Posterior vena cava (tissue), 2 donors: ENCODE measurements at places on chromosomes 5 and 9. TPM values are rescaled to one million over a fixed set of nuclear protein-coding genes. Genes with fewer than 3 reads are reported as not detected.

GRCh38 chr9:134717056-134717455 is 75.5 kb downstream of the COL5A1 start:
- DNase-seq = no peak

- DNase-seq = no peak
These were observed 754 bp downstream of the GFPT2 start for GRCh38 chr5:180352116-180353047.

DAB2IP gene
- 83.8 TPM for total RNA-seq

GRCh38 chr9:89634995-89635742 is 30.4 kb downstream of the GADD45G start:
- peak; percentile 54 for DNase-seq

NMUR2 gene
- not detected for total RNA-seq

DNA sequence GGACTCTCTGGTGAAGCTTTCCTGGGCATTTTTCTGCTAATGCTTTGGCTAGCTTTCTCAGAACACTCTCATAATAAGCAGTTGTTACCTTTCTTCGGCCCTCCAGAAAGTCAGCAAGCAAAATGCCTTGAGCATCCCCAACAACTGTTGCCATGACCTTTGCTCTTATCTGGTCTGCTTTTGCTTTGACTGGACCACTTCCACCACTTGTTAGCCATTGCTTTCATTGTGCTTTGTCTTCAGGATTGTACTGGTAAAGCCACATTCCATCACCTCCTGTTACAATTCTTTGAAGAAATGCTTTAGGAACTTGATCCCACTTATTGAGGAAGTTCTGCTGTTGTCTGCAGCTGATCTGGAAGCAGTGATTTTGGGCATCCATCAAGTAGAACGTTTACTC is 35.7 kb downstream of the RAD50 start:
- DNase-seq = no peak

SPRY4 gene
- total RNA-seq = 12.5 TPM
